NCI-H460 (cell line): ENCODE measurements at places on chromosomes 5 and 9. TPM values are rescaled to one million over a fixed set of nuclear protein-coding genes. Genes with fewer than 3 reads are reported as not detected.

GRCh38 chr5:126450346-126450745 lies 27.1 kb downstream of the GRAMD2B start:
- DNase-seq = no peak

DNA sequence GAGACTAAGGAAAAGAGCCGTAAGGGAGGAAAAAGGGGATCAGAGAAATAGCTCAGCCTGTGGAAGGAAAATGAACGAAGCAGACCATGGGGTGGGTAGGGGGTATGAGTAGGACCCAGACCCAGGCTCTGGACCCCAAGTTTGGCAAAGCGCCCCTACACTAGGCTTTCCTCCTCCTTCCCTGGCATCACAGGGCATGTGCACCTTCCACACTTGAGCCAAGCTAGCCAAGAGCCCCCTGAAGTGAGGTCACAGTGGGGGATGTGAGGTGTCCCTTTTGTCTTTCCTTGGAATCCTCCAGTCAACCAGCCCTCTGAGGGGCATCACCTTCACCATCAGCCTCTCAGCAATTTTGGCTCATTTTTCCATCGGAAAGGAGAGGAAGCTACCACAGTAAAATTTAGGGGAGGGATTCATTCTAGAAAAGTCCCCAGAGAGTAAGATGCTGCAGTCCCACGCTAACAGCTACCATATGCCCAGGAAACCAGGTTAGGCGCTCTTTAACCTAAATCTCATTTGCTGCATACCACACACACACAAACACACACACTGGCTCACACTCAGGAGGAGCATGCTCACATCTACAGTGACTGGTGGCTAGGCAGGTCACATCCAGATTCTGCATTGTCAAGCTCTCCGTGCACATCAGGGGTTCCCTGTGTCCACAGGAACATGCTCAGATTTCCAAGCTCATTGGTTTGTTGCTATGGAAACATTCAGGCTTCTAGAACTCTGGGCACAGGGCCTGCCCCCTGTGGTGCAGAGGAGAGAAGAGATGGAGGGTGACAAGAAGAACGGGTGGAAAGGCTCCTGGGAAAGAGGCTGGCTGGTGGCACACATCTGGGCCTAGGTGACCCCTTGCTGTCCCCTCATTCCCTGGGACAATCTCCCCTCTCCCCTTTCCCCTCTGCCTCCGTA lies 9.9 kb downstream of the REEP2 start:
- DNase-seq = no peak

DNA sequence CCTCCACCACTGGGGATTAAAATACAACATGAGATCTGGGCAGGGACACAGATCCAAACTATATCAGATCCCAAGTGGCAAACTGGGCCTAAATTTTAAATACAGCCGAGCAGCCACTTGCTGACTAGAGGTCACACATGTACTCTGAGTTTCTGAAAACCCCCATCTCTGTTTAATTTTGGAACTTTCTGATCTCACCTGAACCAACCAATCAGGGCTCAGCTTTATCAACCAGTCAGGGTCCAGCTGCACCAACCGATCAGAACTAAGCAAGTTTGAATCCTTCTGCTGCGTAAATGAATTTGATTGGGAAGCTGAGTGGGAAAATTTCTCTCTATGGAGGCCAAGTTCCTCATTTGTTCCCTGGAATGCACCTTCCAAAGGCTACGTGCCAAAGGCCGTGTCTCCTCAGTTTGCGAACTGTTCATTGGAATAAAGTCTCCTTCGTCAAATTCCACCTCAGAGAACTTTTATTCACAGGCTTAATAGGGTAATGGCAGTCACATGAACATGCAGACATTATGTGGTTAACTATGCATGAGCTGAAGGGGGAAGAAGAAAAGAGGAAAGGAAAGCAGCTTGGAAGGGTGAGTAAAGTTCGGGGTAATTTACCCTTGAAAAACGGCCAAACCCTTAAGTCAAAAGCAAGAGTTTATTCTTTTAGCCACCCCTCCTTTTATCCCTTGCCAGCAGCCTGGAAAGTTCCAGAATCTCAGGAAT lies 3.7 kb downstream of the CD180 start:
- DNase-seq = no peak

- DNase-seq = no peak
Observed at GRCh38 chr5:132369007-132369473, 470 bp upstream of the SLC22A5 start.

- DNase-seq = no peak
Observed at GRCh38 chr9:92771309-92771708, 6.7 kb upstream of the BICD2 start.

DNA sequence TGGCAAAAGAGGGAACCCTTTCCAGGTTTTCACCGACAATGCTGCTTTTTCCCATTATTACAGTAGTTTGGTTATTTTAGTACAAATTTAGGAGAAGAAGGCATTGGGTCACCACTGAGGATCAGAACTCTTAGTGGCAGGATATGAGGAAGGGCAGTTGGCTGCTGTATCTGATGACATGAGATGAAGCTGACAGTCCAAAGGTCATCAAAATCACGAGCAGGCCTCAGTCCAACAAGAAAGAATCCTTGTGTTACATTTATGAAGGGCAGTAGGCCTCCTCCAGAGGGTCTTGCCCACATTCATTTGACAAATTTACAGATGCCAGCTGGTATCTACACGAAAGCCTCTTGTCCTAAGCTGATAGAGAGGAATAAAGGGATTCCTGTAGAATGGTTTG lies 49.5 kb upstream of the COL15A1 start:
- DNase-seq = no peak

DNA sequence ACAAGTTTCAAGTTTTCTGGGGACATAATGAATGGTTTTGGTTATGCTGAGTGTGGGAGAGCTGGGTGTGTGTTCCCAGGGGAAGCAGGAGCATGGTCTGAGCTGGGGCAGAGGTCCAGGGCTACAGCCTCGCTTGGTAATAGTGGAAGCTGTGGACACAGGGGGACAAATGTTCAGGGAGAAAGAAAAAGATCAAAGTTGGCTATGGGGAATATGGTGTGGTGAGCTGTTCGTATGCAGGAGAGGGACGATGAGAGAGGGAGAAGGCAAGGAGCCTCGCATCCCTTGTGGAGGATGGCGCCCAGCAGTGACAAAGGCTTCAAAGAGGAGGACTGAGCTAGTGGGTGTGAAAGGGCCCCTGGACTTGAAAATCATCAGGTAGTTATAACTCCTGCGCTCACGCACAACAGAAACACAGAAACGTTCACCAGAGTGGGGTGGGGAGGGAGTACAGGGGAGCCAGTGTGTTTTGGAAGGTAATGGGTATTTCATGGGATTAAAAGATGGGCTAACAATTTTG lies 77.2 kb downstream of the TENT4A start:
- no peak for DNase-seq

DNA sequence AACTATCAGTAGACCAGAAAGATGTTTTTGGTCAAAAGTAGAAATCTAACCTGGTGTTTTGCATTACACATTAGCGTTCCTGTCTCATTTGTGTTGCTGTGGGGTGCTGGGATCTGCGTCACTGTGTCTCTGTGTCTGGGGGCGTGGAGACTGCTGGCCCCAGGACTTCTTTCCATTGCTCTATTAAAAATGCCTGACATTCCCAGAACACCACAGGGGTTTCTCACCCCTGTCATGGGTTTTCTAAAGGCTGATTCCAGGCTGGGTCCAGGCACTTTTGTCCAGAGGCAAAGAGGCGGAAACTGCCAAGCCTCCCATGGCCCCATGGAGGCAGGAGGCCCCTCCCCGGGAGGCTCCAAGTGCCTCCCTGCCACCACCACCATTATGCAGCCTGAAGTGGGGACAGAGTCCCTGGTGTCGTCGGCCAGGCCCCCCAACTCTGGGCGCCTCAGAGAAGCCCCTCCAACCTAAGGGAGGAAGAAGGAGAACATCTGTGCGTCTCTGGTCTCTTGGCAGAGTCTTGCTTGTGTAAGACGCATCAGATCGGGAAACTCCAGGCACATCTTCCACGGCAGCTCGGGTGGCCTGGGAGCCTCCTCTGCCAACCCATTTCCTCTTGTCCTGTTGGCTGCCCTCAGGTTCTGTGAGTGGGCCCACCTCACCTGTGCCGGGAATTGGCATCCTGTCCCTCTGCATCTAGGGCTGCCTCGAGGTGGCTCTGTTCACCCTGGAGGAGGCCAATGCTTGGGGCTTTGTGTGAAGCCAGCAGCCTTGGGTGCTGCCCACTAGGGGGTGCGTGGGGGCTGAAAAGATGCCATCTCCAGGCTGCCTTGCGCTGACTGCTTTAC lies 13.8 kb upstream of the PLEKHG4B start:
- peak; percentile 53 for DNase-seq

GRCh38 chr9:80359941-80360881 lies 788.4 kb downstream of the TLE4 start:
- DNase-seq = no peak

GRCh38 chr9:107883496-107884124 lies 394.0 kb upstream of the KLF4 start:
- no peak for DNase-seq

DNA sequence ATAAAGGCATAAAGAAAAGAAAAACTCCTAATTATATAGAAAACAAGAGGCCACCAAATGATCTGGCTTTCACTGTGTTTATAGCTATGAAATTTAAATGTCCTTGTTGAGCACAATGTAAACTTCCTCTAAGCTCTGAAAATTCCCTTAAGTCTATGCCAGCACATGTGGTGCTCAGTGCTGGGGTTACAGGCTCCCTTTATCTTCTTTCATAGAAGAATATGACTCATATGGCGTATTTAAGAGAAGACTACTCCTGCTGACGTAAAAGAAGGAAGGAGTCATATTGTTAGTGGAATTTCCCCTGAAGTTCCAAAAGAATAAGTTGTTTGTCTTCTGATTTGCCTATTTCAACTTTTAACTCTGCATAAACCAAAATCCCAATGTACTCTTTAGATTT lies 30.4 kb downstream of the RNF145 start:
- DNase-seq = peak; percentile 90

GRCh38 chr5:139103762-139104161 lies 94.4 kb downstream of the SIL1 start:
- DNase-seq = no peak

- no peak for DNase-seq
Observed at GRCh38 chr5:171978016-171978415, 28.4 kb downstream of the FBXW11 start.

GRCh38 chr9:119337573-119337972 lies 31.7 kb downstream of the BRINP1 start:
- DNase-seq = no peak

GRCh38 chr9:16236882-16237281 lies 633.6 kb downstream of the BNC2 start:
- DNase-seq = no peak

DNA sequence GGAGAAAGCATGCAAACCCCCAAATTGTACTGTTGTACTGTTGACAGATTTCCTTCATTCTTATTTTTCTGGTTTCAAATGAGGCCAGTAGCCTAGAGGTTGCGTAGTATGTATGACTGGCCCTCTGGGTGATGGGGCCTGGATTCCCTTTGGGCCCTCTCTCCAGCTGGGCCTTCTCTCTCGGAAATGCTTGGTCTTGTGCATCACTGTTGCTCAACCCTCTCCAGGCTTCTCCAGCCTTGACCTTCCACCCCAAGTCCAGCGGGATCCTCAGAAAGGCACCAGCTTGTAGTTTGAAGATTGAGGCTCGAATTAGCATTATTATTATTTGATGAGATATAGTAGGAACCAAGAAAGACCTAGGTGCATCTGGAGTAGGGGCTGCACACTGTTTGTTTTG lies 87.0 kb downstream of the ANGPTL2 start:
- no peak for DNase-seq

- DNase-seq = no peak
Observed at GRCh38 chr5:149771216-149771980, 41.3 kb downstream of the PPARGC1B start.

The SH3RF2 gene
- total RNA-seq = 8.4 and 10.6 TPM in 2 replicates

The TAL2 gene
- not detected in 2 replicates for total RNA-seq

The SLC34A1 gene
- not detected in 2 replicates for total RNA-seq

The BTNL3 gene
- not detected in 2 replicates for total RNA-seq

The AFAP1L1 gene
- total RNA-seq = 1.4 and 2.3 TPM in 2 replicates

The ARL14EPL gene
- total RNA-seq = not detected in 2 replicates
